Endodermal cell (in vitro differentiated cells): ENCODE measurements at places on chromosomes 11 and 22. TPM values are rescaled to one million over a fixed set of nuclear protein-coding genes. Genes with fewer than 3 reads are reported as not detected.

- H3K36me3 ChIP-seq: no peaks in the 10 kb centered on the region
- no peak for DNase-seq
- peaks cover 8% of the 10 kb centered on the region for H3K4me1 ChIP-seq
Observed at GRCh38 chr11:127242676-127243075, 242.1 kb upstream of the KIRREL3 start.

DNA sequence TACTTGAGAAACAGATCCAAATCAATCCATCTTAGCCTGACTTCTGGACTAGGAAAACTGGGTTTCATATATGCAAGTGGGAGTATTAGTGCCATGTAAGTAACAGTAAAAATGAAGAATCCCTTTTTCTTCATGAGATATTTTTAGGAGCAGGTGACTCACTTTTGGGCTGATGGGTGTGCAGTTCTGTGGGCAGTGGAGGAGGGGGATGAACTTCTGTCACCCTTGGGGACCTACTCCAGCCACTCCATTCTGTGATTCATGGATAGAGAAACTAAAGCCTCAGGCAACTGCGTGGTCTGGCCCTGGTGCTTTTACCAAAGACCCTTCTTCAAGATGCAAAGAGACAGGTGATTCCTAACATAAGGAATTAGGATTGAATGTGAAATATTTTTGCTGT is 208.6 kb upstream of the NARS2 start:
- peaks cover 27% of the 10 kb centered on the region for H3K4me1 ChIP-seq
- H3K4me3 ChIP-seq: peak overlapping the region; percentile 24
- H3K27me3 ChIP-seq: no peaks in the 10 kb centered on the region
- no peaks in the 10 kb centered on the region for H3K36me3 ChIP-seq

DNA sequence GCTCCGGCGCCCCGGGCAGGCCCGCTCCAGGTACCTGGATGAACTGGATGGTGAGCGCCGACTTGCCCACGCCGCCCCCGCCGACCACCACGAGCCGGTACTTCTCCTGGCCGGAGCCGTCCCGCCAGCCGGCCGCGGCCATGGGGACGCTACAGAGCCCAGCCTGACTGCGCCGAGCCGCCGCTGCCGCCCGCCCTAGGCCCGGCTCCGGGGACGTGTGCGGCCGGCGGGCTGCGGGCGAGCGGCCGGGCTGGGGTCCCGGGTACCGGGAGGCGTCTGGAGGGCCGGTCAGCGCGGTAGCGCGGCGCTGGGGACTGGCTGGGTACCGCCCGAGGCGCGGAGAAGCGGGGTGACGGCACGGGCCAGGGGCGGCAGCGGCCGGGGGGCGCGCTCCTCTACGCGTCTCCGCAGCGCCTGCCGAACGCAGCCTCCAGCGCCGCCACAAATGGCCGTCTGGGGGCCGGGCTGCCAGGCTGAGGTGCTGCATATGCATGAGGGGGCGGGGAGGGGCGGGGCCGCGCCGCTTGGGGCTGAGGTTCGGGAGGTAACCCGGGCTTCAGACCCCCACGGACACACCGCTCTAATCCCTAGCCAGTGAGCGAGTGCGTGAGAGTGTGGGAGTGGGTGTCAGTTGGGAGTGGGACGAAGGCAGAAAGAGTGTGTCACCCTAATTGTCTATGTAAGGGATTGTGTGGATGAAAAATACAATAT is at the start of gene RRAS2:
Gene RRAS2 (minus strand): TSS at position 455 of the 711 bp plus-strand sequence. CDS start 313 bp downstream, at position 142.
- H3K4me3 ChIP-seq: peak within 1 kb of the TSS; percentile 90
- peak within 1 kb of the TSS; percentile 80 for H3K27ac ChIP-seq
- H3K27me3 ChIP-seq: no peaks in the 10 kb centered on the region

- H3K36me3 ChIP-seq: peaks cover 5% of the 10 kb centered on the region
- no peaks in the 10 kb centered on the region for H3K27me3 ChIP-seq
Observed at GRCh38 chr22:26735019-26735409, 77.6 kb downstream of the MIAT start.

The PRRG4 gene
- 1.2 to 3.7 TPM (median 3.5 TPM) in 3 replicates for total RNA-seq

DNA sequence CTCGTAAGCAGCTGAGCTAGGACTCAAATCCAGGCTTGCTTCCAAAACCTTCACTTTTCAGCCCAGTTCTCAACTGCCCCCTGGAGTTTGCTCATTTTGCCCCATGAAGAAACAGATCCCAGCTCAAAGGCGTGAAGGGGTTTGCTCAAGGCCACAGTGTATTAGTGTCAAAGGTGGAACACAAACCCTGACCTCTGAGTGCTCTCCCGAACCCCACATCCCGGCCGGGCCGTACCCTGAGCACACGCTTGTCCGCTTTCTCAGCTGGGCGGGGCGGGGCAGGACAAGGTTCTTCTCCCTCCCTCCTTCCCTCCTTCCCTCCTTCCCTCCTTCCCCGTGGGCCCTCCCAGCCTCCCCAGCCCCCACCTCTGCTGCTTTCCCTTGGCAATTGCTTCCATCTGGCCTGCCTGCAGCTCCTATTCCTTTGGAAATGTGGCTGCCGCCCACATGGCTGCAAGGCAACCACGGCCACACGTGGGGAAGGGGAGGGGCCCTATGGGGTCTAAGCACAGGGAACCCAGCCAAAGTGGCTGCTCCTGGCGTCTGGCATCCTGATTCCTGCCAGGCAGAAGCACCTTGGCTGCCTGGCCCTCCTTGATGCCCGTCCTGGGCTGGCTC is 4.1 kb downstream of the ST3GAL4 start:
- H3K4me3 ChIP-seq: no peak overlapping the region
- H3K36me3 ChIP-seq: no peaks in the 10 kb centered on the region
- H3K27me3 ChIP-seq: no peaks in the 10 kb centered on the region
- H3K4me1 ChIP-seq: peaks cover 7% of the 10 kb centered on the region

The TMEM126A gene
- total RNA-seq: 26.7 and 29.5 TPM in 2 replicates

The ST13 gene
- 324 and 343 TPM in 2 replicates for total RNA-seq

The FGF19 gene
- 0.40 to 0.66 TPM (median 0.61 TPM) in 3 replicates for total RNA-seq

The C22orf42 gene
- total RNA-seq: 0.27 to 1.5 TPM in 2 of 3 replicates, not detected in the other

GRCh38 chr11:103584021-103584420 is 452.4 kb upstream of the DDI1 start:
- no peak overlapping the region for H3K4me3 ChIP-seq
- peaks cover 6% of the 10 kb centered on the region for H3K4me1 ChIP-seq
- no peak overlapping the region for H3K27ac ChIP-seq
- H3K27me3 ChIP-seq: no peaks in the 10 kb centered on the region
- no peaks in the 10 kb centered on the region for H3K36me3 ChIP-seq
- peak; percentile 90 for DNase-seq

GRCh38 chr11:117572129-117572528 is 224.9 kb downstream of the DSCAML1 start:
- H3K4me1 ChIP-seq: peaks cover 15% of the 10 kb centered on the region
- H3K36me3 ChIP-seq: no peaks in the 10 kb centered on the region
- no peak for DNase-seq

The DNAJB7 gene
- not detected in 2 replicates for total RNA-seq

The NTM gene
- total RNA-seq: 3.5 and 3.6 TPM in 2 replicates

- peak; percentile 90 for DNase-seq
- H3K27me3 ChIP-seq: peaks cover under 1% of the 10 kb centered on the region
- H3K27ac ChIP-seq: no peak overlapping the region
- H3K4me1 ChIP-seq: no peaks in the 10 kb centered on the region
Observed at GRCh38 chr11:11787305-11788062, 54.3 kb upstream of the USP47 start.

- no peak overlapping the region for H3K27ac ChIP-seq
- H3K4me1 ChIP-seq: no peaks in the 10 kb centered on the region
- no peaks in the 10 kb centered on the region for H3K27me3 ChIP-seq
- no peaks in the 10 kb centered on the region for H3K36me3 ChIP-seq
- no peak overlapping the region for H3K4me3 ChIP-seq
Observed at GRCh38 chr22:44025171-44026065, 1.3 kb downstream of the PARVB start.

The SLC22A6 gene
- not detected in 2 replicates for total RNA-seq

The CNTF gene
- total RNA-seq: 1.8 and 3.7 TPM in 2 replicates

DNA sequence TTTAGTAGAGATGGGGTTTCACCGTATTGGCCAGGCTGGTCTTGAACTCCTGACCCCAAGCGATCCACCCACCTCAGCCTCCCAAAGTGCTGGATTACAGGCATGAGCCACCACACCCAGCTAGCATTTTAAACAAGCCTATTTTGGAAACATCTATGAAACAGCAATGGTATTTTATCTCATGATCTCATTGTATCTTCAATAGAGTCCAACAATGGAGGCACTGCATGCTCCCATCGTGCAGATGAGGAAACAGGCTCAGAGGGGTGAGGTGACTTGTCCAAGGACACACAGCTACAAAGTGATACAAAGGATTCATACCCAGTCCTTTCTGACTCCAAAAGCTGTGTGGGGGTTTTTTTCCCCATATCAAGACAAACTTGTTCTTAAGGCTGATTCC is 39.0 kb upstream of the RTL6 start:
- no peaks in the 10 kb centered on the region for H3K36me3 ChIP-seq
- no peak overlapping the region for H3K4me3 ChIP-seq
- H3K27ac ChIP-seq: no peak overlapping the region
- DNase-seq: no peak
- H3K27me3 ChIP-seq: no peaks in the 10 kb centered on the region

The SHANK2 gene
- 30.7 and 49.6 TPM in 2 replicates for total RNA-seq
